ENCODE measurements at places on chromosomes 5 and 9.
A peak's percentile ranks its signal among the peaks of the same experiment; 100 is the strongest.

DNA sequence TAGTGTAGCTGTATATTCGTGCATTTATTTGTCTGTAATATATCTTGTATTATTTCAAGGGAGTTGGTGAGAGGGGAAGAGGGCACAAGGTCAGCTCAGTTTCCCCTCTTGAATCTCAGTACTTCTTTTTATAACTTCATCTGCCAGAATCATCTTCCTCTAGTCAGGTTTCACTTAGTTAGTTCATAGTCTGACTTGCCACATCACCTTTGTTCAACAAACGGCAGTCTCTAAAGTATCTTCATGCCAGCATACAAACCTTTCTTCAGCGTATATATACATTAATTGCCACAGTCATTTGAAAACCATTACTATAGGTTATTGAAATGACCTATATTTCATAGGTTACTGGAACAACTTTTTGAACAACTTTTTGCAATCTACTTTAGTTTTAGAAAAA, 1.6 kb downstream of the ECM2 start:
- no peak for DNase-seq

DNA sequence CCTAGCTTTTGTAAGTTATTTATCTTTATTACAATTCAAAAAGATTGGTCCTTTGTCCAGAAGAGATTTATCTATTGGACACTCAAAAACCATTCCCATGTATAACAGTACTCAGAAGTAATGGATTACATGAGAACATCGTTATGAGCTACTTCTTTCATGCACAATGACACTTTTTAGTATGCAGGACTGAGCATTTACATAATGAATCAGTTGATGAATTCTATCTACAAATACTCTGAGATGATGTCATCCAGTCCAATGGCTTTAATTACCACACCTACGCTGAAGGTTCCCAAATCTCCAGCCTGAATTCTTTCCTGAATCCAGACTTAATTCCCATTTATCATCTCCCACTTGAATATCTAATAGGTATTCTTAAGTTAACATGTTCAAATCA, 75.3 kb downstream of the PTBP3 start:
- DNase-seq = no peak

DNA sequence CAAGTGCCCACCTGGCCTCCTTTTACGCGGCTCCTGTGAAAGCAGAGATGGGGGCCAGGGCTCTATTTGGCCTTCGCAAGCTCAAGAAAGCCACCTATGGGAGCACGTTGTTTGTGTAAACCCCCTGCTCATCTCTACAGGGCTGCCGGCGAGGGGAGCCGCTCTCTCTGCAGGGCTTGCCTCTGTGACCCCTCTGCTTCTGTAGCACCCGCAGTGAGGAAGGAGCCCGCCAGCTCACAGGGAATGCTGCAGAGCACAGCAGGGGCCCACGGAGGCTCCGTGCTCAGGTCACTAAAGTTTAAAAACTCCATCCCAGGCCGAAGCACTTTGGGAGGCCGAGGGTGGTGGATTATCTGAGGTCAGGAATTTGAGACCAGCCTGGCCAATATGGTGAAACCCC, 376.8 kb downstream of the IRX2 start:
- DNase-seq = no peak

DNA sequence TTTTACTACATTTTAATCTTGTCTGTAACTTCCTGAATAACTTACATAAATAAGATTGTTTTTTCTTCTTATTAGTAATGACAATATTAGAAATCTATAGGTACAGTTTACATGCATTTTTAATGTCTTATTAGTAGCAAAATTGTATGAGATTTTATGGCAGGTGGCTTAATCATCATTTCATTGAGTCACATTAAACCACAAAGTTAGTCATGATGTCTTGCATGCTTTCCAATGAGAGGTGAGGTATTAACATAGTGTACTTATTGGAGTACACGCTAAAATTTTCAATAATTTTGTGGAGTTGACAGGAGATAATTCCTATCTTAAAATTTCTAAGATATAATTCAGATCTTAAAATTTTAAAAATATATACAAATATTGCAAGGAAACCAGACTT, 989.6 kb upstream of the ARRDC3 start:
- no peak for DNase-seq

GRCh38 chr5:57405984-57406383, 76.6 kb downstream of the ACTBL2 start:
- no peak for DNase-seq

DNA sequence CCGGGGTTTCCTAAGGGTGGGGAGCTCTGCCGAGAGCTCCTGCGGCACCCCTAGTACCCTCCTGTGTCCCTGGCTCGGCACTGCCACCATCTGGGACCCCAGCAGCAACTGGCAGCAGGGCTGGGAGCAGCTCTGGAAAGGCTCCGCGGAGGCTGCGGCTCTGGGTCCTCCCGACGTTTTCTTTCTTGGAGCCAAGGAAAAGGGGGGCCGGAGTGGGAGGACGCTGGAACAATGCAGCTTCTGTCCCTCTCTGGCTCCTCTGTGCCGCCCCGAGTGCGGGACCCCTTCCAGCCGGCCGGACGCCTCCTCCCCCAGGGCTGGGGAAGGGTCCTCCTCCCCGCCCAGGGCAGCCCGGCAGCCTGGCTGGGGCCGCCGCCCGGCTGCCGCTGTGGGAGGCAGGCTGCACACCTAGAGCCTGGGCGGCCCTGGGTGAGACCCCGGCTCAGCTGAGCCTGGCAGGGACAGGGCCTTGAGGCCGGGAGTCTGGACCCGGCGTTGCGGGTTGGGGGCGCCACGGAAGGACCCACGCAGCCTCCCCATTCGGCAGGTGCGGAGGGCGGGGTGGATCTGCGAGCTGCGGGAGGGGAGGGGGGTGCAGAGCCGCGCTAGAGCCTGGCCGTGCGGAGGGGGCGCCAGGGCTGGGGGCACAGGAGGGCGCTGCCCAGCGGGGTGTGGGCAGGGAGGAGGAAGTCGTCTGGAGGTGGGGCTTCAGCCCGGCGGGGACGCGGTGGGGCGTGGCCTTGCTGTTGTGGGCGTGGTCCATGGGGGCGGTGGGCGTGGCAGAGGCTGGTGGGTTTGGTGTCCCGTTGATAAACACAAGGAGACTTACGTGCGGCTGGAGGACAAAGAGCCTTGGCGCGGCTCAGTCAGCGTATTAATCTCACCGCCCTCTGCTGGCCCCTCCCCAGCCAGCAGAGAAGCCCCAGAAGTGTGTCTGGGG, 15.1 kb downstream of the GPSM1 start:
- peak; percentile 26 for DNase-seq

GRCh38 chr5:78552729-78553342, 95.7 kb downstream of the LHFPL2 start:
- no peak for DNase-seq

- DNase-seq = no peak
These were observed 718.2 kb downstream of the SEMA5A start for GRCh38 chr5:8827696-8828095.

GRCh38 chr5:73295447-73295846, 122.5 kb downstream of the TMEM174 start:
- no peak for DNase-seq

DNA sequence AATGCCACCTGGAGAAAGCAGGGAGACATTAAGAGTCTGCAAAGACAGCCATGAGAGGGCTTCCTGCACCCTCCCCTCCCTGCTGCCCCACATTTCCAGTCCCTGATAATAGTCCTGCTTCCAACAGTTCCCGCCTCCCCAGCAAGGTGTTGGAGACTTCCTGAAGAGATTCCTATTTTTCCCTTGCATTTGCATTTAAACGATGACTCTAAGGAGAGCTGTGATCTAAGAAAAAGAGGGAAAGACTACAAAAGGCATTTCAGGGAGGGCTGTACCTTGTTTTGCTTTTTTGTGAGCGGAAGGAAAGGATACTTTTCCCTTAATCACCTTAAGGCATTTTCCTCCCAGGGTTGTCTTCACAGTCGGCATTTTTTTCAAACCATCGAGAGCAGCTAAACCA, 62.1 kb downstream of the GAS1 start:
- DNase-seq = no peak

DNA sequence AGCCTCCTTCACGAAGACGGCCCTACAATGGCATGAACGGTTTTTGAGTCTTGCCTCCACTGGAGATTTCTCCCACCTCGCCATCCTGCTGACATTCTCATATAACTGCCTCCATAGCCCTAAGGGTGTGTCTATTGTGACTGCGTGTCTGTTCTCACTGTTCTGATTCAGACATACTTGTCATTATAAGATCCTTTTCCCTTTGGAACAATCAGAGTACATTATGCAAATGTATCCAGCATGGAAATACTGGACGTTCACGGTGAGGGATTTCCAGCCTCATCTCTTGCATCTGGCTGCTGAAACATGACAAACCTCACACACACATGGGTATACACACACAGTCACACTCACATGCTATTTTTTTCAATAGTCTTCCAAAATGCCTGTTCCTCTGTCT, 402.1 kb downstream of the DIRAS2 start:
- DNase-seq = no peak

DNA sequence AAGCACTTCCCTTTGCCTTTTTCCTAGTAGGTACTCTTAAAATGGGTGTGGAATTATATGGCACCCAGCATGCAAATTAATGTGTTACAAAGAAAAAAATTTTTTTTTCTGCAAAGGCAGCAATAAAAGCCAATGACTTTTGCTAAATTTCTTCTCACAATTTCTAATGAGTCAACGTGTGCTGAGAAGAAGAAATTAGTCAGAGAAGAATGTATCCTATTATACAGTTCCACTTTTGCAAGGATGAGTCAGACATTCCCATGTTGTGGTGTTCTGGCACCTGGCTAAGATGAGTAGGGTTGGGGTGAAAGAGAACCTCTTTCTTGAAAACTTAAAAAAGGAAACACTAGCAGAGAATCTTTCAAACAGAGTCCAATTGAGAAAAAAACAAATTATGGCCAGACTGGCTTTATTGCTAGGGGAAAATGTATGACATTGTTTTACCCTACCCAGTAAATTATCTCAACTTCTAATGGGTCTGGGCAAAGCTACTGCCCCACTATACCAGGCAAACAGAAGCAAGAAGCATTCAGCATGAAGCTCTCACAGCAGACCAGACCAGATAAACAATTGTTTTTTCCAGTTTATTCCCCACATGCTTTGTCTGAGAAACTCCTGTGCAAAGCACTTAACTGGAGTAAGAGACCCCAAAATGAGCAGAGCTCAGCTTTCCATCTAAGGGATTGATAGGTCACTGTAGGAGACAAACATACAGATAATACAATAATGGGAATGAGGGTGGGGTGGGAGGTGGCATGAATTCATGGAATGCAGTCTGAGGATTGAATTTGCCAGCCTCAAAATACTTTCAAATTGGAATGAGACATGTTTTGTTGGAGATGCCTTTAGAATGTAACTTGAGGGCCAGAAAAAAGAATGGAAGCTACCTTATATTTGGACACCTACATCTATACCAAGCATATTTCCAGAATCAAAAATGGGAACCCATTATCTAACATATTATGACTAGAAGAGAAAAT, 220.8 kb upstream of the RFX3 start:
- DNase-seq = no peak

DNA sequence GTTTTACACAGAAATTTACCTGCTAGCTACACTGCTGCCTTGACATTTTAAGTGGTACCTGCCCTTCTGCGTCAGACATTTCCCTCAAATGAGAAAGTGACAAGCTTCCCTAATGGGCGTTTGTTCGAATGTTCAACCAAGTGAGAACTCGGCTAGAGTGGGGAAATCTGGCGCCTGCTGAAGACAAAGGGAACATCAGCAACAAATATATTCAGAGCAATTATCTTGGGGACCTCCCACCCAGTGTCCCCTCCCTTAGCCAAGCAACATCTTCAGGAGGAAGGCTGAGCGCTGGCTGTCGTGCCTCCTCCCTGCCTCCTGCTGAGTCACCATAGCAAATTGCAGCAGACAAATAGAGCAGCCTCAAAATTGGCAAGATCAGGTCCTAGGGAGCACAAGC, 57.1 kb downstream of the MFAP3 start:
- no peak for DNase-seq

DNA sequence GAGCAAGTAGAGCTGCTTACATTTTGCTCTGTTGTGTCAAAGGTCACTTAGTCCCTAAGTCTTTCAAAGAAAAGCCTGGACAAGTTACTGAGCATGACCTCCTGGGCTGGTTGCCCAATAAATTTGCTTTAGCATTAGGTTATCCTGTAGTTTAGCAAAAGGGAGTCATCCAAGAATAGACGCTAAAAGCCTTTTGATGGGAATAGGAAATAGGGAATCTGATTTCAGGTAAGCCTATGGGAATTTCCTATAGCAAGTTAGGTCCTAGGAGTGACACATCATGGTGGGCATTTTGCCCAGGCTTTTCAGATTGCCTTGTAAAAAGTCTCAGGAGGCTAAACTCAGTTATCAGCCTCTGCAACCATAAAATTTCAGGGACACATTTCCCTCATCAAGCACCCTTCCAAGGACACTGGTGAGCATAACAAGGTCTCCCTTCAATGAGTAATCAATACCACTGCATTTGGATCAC, 67.6 kb upstream of the RANBP3L start:
- DNase-seq = no peak

DNA sequence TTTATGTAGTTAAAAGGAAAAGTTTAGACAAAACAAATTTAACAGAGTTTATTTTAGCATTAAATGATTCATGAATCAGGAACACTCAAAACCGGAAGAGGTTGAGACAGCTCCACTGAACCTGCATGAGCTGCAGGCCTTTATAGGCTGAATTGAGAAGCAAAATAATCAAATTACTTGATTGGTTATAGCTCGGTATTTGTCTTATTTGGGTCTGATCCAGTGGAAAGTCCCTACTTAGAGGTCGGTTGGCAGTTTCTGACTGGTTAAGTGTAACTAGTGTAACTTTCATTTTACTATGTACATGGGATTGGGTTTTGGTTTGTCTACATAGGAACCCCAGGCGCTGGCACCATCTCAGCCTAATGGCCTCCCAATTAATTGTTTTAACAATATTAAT, 74.1 kb upstream of the PIK3R1 start:
- no peak for DNase-seq

GRCh38 chr5:156188016-156188415, 138.9 kb upstream of the SGCD start:
- no peak for DNase-seq

DNA sequence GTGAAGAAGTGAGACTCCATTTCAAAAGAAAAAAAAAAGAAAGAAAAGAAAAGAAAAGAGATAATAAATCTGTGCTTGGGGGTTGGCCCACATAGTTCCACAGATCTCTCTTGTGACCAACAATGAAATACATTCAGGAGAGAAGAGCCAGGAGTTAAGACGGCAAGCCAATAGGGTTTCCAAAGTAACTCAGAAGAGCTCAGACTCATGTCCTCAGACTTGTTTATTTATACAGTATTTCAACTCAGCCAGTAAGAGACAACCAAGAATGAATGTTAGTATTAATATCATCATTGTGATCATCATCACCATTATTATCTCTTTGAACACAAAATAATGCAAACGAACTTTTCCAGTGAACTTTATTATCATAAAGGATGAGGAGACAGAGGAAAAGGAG, 140.2 kb downstream of the GLIS3 start:
- DNase-seq = no peak

DNA sequence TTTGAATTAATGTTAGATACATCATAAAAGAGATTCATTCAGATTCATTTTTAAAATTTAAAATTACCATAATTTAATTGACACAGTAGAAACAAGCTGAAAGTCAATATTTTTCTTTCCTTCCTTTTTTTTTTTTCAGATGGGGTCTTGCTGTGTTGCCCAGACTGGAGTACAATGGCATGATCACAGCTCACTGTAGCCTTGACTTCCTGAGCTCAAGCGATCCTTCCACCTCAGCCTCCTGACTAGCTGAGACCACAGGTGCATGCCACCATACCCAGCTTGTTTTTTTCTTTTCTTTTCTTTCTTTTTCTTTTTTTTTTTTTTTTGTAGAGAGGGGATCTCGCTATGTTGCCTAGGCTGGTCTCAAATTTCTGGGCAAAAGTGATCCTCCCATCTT, 131.6 kb upstream of the TBCA start:
- no peak for DNase-seq

- DNase-seq = no peak
These were observed 268.1 kb downstream of the FSTL4 start for GRCh38 chr5:133344266-133344665.

All from CD4-positive, alpha-beta T cell (primary cell).